Breast epithelium (tissue), 4 donors: ENCODE measurements at places on chromosomes 12 and 14. TPM values are rescaled to one million over a fixed set of nuclear protein-coding genes. Genes with fewer than 3 reads are reported as not detected.
A peak's percentile ranks its signal among the peaks of the same experiment; 100 is the strongest.

Gene TAS2R7
- total RNA-seq, result not detected

Gene KRT5
- total RNA-seq, result 413 TPM

Gene RTL1
- not detected for total RNA-seq

Gene IGF1
- total RNA-seq, result 101 TPM

DNA sequence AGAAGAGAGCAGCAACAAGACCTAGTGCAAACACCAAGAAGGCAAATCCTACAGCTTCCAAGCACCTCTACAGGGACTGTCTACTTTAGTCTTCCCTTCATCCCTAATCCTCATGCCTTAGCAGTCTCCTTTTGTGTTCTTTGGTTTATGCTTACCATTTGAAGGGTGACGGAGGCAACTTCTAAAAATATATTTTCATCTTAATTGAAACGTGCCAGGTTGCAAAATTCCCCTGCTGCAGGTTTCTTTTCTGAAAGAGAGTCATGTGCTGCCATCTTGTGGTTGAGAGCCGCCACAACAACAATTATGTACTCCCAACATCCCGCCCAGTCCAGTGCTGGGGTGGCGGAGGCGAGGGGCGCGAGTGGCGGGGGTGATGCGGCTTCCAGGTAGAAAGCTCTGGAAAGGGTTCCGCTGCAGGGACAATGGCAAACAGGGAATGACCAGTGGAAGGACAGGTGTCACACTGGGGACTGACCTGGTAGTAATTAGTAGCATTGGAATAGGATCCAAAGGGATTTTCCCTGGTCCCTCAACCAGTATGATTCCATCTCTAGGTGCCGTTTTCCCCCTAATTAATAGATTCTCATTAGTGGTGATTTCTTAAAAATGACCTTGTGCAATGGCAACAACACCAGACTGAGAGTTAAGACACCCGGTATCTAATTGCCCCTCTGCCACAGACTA, 80.3 kb upstream of the GNG2 start:
- H3K27ac ChIP-seq, result no peak overlapping the region
- H3K27me3 ChIP-seq, result no peaks in the 10 kb centered on the region
- H3K4me3 ChIP-seq, result no peak overlapping the region

DNA sequence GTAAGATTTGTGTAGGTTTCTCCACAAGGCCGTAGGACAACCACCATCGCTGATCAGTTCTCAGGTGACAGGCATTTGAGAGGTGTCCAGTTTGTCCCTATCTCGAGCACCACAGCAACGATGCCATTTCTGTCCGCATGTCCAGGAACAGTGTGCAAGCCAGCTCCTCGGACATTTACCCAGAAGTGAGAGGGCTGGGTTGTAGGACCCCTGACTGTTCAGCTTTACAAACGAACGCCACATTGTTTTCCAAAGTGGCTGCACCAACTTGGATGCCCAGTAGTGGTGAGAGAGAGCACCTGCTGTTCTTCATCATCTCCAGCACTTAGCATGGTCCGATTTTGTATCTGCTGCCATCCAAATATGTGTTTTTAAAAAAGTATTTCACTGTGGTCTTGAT, 38.6 kb downstream of the CYP46A1 start:
- H3K36me3 ChIP-seq, result no peaks in the 10 kb centered on the region
- no peaks in the 10 kb centered on the region for H3K4me1 ChIP-seq

DNA sequence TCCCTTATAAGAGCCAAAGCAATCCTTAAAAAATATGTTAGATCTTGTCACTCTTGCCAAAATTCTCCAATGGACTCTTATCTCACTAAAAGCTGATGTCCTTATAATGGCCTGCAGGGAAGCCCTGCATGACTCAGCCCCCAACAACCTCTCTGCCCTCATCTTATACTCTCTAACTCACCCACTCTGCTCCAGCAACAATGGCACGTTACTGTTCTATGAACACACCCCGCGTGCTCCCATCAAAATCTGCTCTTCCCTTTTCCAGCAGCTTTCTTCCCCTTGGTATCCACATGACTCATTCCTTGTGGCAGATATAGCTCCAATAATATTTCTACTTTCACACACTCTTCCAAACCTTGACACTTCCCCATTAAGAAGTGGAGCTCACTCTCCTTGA, 108.1 kb downstream of the DENND5B start:
- H3K27ac ChIP-seq, result no peak overlapping the region
- no peak overlapping the region for H3K4me3 ChIP-seq
- H3K36me3 ChIP-seq, result no peaks in the 10 kb centered on the region

DNA sequence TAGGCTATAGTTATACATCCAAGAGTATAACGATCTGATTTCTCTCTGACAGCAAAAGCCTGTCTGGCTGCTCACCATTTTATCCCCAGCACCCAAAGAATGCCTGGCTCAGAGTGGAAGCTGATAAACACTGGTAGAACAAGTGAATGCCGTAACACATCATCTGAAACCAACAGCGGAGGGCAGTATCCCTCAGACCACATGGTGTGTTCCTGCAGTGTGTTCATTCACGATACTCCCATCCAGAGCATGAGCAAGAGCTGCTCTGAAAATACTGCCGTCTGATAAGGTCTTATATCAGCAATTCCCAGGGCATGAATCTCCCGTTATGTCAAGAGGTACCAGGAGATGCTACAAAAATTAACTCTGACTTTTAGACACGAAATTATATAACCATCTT, 95.9 kb downstream of the TTC7B start:
- no peak overlapping the region for H3K27ac ChIP-seq
- H3K36me3 ChIP-seq, result no peaks in the 10 kb centered on the region
- no peaks in the 10 kb centered on the region for H3K4me1 ChIP-seq
- no peaks in the 10 kb centered on the region for H3K27me3 ChIP-seq

DNA sequence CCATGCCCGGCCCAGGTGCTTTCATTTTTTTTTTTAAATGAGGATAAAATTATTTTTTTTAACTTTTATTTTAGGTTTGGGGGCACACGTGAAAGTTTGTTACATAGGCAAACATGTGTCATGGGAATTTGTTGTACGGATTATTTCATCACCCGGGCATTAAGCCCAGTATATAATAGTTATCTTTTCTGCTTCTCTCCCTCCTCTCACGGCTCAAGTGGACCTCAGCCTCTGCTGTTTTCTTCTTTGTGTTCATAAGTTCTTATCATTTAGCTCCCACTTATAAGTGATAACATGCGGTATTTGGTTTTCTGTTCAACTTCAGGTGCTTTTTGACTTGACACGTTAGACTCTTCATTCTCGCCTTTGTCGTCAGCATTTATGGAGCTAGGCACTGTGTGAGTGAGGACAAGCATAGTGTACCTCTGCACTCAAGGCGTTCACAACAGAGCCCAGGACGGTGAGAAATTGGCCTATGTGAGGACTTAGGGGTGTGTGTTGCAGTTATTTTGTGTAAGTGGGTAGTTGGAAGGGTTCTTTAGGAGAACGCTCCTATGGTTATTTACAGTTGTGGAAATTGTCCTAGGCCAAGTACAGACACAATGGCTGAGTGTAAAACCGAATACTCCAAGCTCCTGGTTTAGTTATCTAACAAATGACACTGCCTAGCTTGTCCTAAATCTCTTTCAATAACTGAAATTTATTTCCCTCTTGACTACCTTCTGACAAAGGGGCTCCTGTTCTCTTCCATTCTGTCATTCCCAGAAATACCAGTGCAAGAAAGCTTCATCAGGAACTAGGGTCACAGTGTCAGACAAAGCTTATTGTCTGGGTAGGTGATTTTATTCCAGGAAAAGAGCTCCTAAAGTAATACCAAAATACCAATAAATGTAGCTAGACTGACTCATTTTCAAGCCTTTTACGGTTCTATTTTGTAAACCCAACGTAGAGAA, 200.5 kb upstream of the PRICKLE1 start:
- H3K36me3 ChIP-seq, result no peaks in the 10 kb centered on the region
- H3K4me1 ChIP-seq, result no peaks in the 10 kb centered on the region
- DNase-seq, result no peak
- H3K4me3 ChIP-seq, result no peak overlapping the region
- H3K27ac ChIP-seq, result no peak overlapping the region

GRCh38 chr12:22043943-22044342, 2.1 kb upstream of the CMAS start:
- H3K36me3 ChIP-seq, result no peaks in the 10 kb centered on the region
- no peaks in the 10 kb centered on the region for H3K27me3 ChIP-seq
- DNase-seq, result no peak
- H3K4me3 ChIP-seq, result no peak overlapping the region
- no peak overlapping the region for H3K27ac ChIP-seq

- no peak overlapping the region for H3K4me3 ChIP-seq
- no peaks in the 10 kb centered on the region for H3K4me1 ChIP-seq
- no peaks in the 10 kb centered on the region for H3K36me3 ChIP-seq
Measured at GRCh38 chr14:87013583-87013982, 979.4 kb downstream of the GALC start.

DNA sequence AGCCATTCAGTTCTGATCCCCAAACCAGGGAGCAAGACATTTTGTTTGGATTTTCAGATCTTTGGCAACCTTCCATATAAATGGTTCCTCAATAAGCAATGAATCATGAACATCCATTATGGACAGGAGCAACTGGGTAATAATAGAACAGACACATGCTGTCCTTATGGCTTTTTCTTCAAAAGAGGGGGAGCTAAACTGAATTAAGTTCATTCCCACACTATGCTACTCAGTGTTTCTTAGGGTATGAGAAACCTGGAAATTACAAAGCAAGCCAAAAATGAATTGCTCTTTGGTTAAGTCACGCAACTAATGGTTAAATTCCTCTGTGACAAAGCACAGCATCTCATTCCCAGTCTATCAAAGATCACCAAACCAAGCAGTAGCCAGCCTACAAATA, 51.0 kb downstream of the PTGER2 start:
- H3K36me3 ChIP-seq, result no peaks in the 10 kb centered on the region
- H3K27ac ChIP-seq, result no peak overlapping the region
- peaks cover 6% of the 10 kb centered on the region for H3K4me1 ChIP-seq
- no peak overlapping the region for H3K4me3 ChIP-seq

DNA sequence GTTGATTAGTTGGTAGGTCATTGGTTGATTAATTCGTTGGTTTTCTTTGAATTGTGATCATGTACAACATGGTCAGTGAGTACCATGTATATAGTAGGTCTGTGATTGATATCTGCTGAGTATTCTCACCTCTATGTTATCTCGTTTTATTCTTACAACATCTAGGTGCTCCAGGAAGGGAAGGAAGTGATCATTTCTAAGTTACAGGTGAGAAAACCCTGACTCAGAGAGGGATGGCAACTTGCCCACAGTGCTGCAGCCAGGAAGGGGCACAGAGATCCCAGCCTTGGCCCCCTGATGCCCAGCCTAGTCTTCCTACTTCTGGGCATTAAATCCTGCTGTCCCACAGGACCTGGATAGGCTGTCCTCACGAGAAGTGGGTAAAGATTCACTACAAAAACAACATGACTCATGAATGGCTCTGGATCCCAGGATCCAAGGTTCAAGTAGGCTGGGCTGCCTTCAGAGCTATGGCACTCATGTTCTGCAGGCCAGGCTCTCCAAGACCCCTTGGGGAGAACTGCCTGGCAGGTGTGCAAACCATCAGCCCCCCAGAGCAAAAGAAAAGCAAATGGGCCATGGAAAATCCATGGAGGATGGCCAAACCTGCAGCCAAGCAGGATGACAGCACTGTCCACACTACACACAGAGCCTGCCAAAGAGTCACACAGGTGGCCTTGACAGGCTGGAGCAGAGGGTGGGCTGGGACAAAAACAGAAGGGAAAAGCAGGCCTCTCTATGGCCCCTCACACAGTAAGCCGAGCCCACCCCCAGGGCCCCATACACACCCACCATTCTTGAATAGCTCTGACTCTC, 146.2 kb downstream of the BCL11B start:
- H3K4me1 ChIP-seq, result no peaks in the 10 kb centered on the region
- no peak overlapping the region for H3K27ac ChIP-seq
- H3K4me3 ChIP-seq, result no peak overlapping the region
- H3K36me3 ChIP-seq, result no peaks in the 10 kb centered on the region

DNA sequence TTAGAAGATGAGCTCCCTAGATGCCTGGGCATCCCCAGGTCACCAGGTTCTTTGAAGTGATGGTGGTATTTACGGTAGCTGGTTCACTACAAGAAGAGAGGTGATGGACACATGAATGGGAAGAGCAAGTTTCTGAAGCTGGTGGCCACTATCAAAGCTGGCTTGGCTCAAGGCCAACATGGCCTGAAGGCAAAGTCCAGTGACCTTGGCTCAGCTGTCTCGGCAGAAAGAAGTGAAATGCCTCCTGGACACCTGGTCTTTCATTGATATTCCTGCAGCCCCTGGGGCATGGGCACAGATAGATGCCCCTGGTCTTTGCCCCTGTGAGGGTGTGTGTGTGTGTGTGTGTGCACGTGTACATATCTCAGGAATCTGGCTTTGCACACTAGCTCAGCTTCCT, 441.8 kb upstream of the TMPO start:
- no peak overlapping the region for H3K4me3 ChIP-seq
- no peaks in the 10 kb centered on the region for H3K36me3 ChIP-seq
- no peak for DNase-seq

- H3K36me3 ChIP-seq, result no peaks in the 10 kb centered on the region
- no peak overlapping the region for H3K4me3 ChIP-seq
Measured at GRCh38 chr14:52351233-52352060, 37.3 kb downstream of the PTGER2 start.

GRCh38 chr14:84592770-84593169, 937.2 kb upstream of the FLRT2 start:
- H3K27ac ChIP-seq, result no peak overlapping the region
- no peaks in the 10 kb centered on the region for H3K4me1 ChIP-seq
- H3K36me3 ChIP-seq, result no peaks in the 10 kb centered on the region
- no peak overlapping the region for H3K4me3 ChIP-seq

GRCh38 chr12:49903700-49904423, at the start of gene FAIM2:
TSS of gene FAIM2 (minus strand) at chr12:49903900. CDS start at chr12:49903792, 108 bp downstream.
- H3K4me1 ChIP-seq, result no peaks in the 10 kb centered on the region
- no peaks in the 10 kb centered on the region for H3K36me3 ChIP-seq
- H3K27ac ChIP-seq, result peak within 1 kb of the TSS; percentile 74
- no peaks in the 10 kb centered on the region for H3K27me3 ChIP-seq
- H3K4me3 ChIP-seq, result peak within 1 kb of the TSS; percentile 32

GRCh38 chr12:98808243-98808875, 163.3 kb downstream of the APAF1 start:
- H3K4me1 ChIP-seq, result no peaks in the 10 kb centered on the region
- H3K4me3 ChIP-seq, result no peak overlapping the region
- H3K27ac ChIP-seq, result no peak overlapping the region
- no peak for DNase-seq
- H3K36me3 ChIP-seq, result no peaks in the 10 kb centered on the region

DNA sequence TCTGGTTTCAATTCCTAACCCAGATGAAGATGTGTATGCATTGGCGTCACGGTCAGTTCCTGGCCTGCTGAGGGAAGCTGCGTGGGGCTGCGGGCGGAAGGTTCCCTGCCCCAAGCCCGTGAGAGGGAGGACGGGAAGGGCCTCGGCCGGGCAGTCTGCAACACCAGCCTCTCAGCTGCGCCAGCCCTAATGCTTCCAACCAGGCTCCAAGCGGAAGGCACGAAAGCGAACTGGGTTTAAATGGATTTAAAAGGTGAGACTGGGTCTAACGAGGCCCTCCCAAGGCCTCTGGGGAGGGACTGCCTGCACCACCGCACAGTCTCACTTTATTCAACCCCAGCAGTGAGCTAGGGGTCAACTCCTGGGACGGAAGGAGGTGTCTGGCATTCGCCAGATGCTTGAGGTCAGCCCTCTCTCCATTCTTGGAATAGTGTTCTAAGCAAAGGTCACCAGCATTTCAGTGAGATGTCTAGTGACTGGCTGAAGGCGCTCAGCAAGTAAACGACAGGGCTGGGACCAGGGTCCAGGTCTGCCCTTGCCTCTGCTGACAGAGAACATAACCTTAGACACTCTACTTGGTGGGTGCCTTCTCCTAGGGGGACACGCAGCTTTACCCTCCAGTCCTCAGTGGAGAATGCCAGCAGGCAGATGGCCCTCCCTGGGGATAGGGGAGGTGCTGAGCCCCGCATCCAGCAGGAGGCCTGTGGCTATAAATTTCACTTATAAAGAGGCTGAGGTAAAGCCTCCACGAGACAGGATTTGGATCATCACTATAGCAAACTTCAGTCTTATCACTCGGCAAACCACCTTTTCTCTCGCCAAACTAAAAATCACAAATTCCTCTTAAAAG, 92.2 kb downstream of the PIWIL1 start:
- H3K36me3 ChIP-seq, result no peaks in the 10 kb centered on the region
- no peak overlapping the region for H3K4me3 ChIP-seq
- H3K27ac ChIP-seq, result no peak overlapping the region
- H3K4me1 ChIP-seq, result no peaks in the 10 kb centered on the region
- DNase-seq, result peak; percentile 28
